Bone marrow (tissue), 2 donors: ENCODE measurements at places on chromosomes 2 and 18.
A peak's percentile ranks its signal among the peaks of the same experiment; 100 is the strongest.

- peak; percentile 45 for DNase-seq
Measured at GRCh38 chr2:12456293-12457106, 260.2 kb upstream of the TRIB2 start.

GRCh38 chr2:99285526-99285925, 15.5 kb downstream of the LYG1 start:
- no peak for DNase-seq

GRCh38 chr18:59961070-59961469, 61.3 kb downstream of the PMAIP1 start:
- no peak for DNase-seq

DNA sequence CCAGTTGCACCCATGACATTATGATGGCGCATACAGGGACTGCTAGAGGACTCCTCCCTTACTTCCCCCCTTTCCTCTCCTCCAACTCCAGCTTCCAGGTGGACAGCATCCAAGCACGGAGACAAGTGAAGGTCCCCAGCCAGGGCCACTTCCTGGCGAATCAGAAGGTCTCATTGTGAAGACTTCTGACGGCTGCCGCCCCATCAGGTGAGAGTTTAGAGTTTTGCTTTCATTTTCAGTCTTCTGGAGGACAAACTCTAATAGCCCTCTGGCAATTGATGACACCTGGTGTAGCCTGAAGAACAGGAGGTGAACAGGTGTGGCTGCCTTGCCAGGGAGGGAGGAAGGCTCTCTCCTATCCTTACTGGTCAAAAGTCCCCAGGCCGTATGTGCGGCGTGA, 77.3 kb upstream of the KCNH7 start:
- no peak for DNase-seq

DNA sequence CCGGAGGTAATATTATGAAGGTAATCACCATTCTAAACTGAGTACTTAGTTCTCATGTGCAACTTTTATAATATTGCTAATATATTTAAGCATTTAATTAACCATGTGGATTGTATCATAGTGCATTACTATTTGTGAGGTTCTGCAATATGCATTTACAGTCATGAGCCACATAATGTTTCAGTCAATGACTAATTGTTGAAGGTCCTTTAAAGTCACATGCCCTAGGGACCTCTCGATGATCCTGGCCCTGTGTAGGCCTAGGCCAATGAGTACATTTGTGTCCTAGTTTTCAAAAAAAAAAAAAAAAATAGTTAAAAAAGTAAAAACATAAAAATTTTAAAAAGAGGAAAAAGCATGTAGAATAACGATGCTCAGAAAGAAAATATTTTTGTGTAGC, 298.0 kb downstream of the DSEL start:
- DNase-seq = no peak

- DNase-seq = no peak
Measured at GRCh38 chr2:165575044-165575615, 105.6 kb downstream of the CSRNP3 start.

GRCh38 chr2:184523732-184524131, 74.6 kb upstream of the ZNF804A start:
- DNase-seq = no peak

DNA sequence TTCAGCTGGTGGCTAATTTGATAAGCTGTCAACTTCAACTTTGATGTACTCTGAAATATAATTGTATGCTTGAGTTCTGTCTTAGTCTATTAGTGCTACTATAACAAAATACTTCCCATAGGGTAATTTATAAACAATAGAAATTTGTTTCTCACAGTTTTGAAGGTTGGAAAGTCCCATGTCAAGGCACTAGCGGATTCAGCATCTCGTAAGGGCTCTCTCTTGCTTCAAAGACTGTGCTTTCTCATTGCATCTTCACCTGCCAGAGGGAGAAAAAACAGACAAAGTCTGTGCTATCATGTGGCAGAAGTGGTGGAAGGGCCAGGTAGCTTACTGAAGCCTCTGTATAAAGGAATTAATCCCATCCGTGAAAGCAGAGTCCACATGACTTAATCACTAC, 409.2 kb downstream of the CDH7 start:
- no peak for DNase-seq

DNA sequence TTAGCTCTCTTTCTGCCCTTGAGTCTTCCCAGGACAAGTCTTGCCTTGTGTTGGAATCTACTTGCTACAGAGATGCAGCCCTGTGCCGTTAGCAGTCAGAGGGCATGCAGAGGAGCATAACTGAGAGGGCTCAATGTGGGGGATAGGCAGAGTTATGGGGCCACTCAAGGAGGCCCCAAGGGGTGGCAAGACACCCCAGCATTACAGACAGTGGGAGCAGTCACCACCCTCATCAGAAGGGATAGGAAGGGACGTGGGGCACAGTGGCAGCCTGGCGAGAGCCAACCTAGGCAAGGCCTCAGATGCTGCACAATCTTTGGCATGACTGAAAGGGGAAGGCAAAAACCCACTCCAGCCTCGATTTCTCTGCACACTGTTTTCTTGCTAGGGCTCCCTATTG, 169.1 kb downstream of the TMEM18 start:
- no peak for DNase-seq

GRCh38 chr2:67215214-67216055, 181.7 kb upstream of the ETAA1 start:
- DNase-seq = no peak

- no peak for DNase-seq
Measured at GRCh38 chr18:37396971-37397720, 168.5 kb downstream of the CELF4 start.

GRCh38 chr2:10568736-10569432, 120.8 kb upstream of the ODC1 start:
- DNase-seq = no peak

DNA sequence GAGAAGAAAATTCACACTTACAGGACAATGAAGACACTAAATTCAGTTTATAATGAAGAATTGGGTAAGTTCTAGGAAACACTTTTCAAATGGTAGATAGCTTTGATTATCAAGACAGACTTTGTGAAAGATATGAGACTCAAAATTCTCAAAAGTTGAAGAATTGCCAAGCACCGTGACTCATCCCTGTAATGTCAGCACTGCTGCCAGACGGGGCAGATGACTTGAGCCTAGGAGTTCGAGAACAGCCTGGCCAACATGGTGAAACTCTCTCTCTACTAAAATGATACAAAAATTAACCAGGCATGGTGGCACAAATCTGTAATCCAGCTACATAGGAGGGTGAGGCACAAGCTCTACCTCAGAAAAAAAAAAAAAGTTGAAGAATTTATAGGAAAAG, 1820.1 kb upstream of the LRRTM1 start:
- no peak for DNase-seq

DNA sequence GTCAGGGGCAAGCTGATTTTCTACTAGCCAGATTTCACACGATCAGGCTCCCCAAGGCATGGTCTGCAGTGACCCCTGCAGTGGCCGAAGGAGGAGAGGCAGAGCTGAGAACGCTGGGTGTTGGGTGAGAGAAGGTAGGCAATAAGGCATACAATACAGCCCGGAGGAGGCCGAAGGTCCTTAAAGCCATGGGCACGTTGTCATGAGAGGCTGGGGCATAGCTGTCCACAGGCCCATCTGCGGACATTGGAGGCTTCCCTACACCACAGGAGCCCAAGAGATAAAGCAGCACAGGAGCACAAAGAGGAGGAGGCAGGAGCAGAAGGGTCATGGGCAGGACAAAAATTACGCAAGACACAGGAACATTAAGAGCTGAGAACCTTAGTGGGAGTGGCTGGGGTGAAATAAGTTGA, 16.7 kb upstream of the BZW1 start:
- DNase-seq = no peak

- DNase-seq = no peak
Measured at GRCh38 chr2:67408346-67408745, 11.2 kb downstream of the ETAA1 start.
